ENCODE measurements at places on chromosomes 1 and 21.
A peak's percentile ranks its signal among the peaks of the same experiment; 100 is the strongest.

GRCh38 chr1:236345728-236346127, 48.4 kb upstream of the EDARADD start:
- peaks cover 6% of the 10 kb centered on the region for H3K27me3 ChIP-seq
- no peak overlapping the region for H3K4me3 ChIP-seq
- no peaks in the 10 kb centered on the region for H3K36me3 ChIP-seq
- no peak for DNase-seq

DNA sequence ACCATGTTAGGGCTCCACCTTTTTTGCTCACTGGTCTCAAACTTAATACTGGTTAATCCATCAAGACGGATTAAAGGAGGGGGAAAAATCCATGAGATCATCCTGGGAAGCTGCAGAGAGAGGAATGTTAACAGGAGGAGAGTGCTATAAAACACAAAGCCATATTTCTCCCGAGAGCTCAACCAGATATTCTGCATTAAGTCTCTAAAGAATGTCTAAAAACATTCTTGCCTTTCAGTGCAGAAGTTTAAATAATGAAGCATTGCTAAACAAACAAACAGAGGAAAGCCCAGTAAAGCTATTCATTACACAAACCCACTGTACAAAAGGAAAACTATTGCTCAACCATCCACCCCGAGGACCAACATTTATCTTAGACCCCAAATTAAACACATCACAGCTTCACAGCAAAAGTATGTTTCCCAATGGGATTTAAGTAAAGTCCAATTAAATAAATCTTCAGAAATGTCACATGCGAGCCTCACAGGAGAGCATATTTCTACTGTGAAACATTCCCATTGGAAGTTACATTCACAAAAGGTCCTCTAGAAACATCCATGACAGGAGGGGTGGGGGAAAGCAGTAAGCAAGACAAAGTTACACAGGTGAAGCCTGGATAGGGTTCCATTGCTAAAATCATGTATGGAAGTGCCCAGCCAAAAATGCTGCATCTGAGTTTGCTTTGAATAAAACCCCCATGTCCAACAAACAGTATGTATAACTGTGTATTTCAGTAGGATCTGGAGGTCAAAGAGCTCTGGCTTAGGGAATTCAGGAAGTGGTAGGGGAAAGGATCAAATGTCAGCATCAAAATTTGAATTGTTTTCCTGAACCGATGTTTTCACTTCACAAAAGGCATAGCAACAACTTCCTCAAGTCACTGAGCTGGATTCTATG, 23.3 kb downstream of the DUSP10 start:
- no peaks in the 10 kb centered on the region for H3K36me3 ChIP-seq
- H3K4me3 ChIP-seq = no peak overlapping the region
- H3K4me1 ChIP-seq = peaks cover 40% of the 10 kb centered on the region
- H3K27me3 ChIP-seq = no peaks in the 10 kb centered on the region
- no peak for DNase-seq
- no peak overlapping the region for H3K27ac ChIP-seq

- no peak overlapping the region for H3K27ac ChIP-seq
- H3K36me3 ChIP-seq = no peaks in the 10 kb centered on the region
- H3K4me3 ChIP-seq = no peak overlapping the region
- H3K4me1 ChIP-seq = peaks cover 8% of the 10 kb centered on the region
These were observed 29.0 kb upstream of the CLDN14 start for GRCh38 chr21:36508948-36509347.

DNA sequence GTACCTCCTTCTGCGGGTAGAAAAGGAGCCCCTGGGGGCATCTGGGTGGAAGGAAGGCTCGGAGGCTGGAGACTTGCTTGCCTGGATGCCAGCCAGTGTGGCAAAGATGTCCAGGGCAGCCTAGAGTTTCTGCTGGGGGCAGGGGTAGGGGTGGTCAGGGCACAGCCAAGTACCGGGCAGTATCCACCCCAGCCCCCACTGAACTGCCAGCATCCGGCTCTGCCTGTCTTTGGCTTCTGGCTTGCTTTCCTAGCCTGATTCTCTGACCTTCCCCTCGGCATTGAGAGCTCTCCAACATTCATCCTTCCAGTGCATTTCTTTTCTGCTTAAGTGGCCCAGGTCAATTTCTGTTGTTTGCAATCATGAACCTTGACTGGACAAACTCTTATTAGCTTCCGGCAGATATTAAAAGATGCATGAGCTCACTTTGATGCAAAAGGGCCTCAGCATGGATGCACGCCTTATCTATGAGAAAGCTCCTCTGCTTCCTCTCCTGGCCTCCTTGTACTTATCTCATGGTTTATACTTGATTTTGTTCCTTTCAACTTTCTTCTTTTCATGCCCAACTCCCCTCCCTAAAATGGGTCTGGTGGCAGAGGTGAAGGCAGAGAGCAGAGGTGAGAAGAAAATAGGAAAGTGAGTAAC, 116.9 kb downstream of the HLCS start:
- H3K4me1 ChIP-seq = no peaks in the 10 kb centered on the region
- H3K27me3 ChIP-seq = no peaks in the 10 kb centered on the region
- no peaks in the 10 kb centered on the region for H3K36me3 ChIP-seq
- no peak overlapping the region for H3K27ac ChIP-seq
- no peak overlapping the region for H3K4me3 ChIP-seq
- no peak for DNase-seq

DNA sequence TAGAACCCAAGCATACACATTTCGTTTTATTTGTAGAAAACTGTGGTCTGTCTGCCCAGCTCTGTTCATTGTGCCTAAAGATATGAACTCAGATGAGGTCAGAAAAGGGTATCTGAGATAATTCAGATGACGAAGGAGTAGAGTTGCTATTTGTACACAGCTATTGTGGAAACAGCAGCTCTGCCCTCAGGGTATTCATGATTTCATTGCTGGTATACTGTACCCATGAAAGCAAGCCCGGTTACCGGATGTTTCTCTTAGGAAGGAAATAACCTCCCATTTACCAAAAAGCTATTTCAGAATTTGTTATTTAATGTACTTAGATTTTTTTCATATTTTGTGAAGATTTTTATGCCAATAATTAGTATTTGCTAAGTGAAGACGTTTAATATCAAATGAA, 37.8 kb downstream of the SMAP2 start:
- H3K36me3 ChIP-seq = peaks cover 4% of the 10 kb centered on the region
- no peak overlapping the region for H3K4me3 ChIP-seq
- no peaks in the 10 kb centered on the region for H3K4me1 ChIP-seq
- no peak overlapping the region for H3K27ac ChIP-seq
- DNase-seq = no peak

GRCh38 chr1:51515982-51516648, 3.0 kb downstream of the EPS15 start:
- no peaks in the 10 kb centered on the region for H3K36me3 ChIP-seq
- H3K27me3 ChIP-seq = no peaks in the 10 kb centered on the region
- no peak overlapping the region for H3K27ac ChIP-seq
- H3K4me3 ChIP-seq = peak overlapping the region; percentile 32

DNA sequence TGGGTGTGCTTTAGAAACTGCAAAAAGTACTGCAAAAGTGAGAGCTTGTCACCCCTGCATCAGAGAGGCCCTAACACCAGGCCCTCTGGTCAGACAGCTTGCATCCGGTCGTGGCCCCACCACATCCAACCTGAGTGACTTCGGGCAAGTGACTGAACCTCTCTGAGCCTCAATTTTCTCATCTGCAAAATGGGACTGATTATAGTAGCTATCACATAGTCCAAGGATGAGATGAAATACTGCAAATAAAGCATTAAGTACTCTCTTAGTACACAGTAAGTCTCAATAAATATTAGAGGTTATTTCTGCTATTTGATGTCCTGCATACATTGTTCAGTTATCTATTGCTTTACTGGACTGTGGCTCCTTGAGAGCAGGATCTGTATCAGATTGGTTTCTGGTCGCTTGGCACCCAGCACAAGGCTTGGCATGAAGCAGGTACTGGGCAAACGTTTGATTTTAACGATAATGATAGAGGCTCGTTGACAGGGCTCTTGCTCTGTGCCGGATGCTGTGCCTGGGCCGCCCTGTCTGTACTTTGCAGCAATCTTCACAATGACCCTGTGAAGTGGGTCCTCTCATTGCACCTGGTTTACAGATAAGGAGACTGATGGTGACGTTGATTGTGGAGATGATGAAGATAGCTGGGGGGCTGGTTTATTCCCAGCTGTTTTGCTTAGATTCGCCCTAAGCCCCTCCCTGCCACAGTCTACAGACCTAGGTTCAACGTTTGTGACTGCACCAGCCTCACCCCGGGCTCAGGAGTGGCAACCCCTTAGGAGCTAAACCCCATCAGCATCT, 43.6 kb downstream of the RAP1GAP start:
- H3K27ac ChIP-seq = no peak overlapping the region
- DNase-seq = no peak
- no peaks in the 10 kb centered on the region for H3K27me3 ChIP-seq
- peaks cover 61% of the 10 kb centered on the region for H3K4me1 ChIP-seq
- no peaks in the 10 kb centered on the region for H3K36me3 ChIP-seq
- no peak overlapping the region for H3K4me3 ChIP-seq

- peaks cover 81% of the 10 kb centered on the region for H3K27me3 ChIP-seq
- H3K36me3 ChIP-seq = no peaks in the 10 kb centered on the region
- H3K4me3 ChIP-seq = no peak overlapping the region
- no peaks in the 10 kb centered on the region for H3K4me1 ChIP-seq
These were observed 36.1 kb upstream of the RUNX3 start for GRCh38 chr1:24966121-24966723.

DNA sequence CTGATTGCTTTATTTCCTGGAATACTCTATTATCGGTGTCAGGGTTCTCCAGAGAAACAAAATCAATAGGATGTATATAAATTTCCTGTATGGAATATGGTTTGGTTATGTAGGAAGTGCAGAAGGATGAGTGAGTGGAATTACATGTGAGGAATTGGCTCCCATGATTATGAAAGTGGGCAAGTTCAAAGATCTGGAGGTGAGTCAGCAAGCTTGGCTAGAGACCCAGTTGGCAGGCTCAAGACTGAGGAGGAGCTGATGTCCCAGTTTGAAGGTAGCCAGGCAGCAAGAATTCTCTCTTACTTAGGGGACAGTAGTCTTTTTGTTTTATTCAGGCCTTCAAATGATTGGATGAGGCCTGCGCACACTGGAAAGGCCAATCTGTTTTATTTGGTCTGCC, 57.5 kb downstream of the MAP3K7CL start:
- H3K27ac ChIP-seq = no peak overlapping the region
- H3K27me3 ChIP-seq = no peaks in the 10 kb centered on the region
- peaks cover 46% of the 10 kb centered on the region for H3K4me1 ChIP-seq
- no peaks in the 10 kb centered on the region for H3K36me3 ChIP-seq

DNA sequence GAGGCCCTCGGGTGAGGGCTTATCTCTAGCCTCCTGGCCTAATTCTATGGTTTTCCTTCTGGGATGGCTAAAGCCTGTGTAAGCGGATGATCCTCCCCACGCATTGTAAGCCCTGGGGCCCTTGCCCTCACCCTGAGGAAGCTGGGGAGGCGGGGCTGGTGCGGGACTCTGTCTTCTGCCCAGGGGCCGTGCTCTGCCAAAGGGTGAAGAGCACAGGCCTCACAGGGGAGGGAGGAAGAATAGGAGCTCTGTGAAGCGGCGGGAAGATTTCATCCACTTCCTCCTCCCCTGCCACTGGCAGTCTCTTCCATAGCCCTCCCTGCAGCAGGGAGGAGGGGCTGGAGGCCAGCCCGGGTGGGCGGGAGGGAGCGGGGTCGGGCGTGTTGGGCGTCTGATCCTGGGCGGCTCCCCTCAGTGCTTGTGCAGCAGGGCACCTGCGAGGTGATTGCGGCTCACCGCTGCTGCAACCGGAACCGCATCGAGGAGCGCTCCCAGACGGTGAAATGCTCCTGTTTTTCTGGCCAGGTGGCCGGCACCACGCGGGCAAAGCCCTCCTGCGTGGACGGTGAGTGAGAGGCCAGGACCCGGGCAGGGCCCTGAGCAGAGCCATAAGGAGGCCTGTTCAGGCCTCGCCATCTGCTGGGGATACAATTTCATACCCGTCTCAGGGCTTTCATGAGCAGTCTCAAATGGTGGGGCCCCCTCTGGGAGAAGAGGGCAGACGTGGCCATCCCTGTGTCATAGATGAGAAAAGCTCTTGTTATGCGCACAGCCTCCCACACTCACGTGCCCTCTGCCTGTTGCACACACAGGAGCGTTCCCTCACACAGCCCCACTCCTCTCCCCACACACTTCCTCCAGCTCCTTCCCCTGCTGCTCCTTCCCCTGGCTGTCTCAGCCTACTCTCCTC, 7.7 kb upstream of the PPM1J start:
- H3K4me3 ChIP-seq = peak overlapping the region; percentile 20
- DNase-seq = no peak
- H3K27ac ChIP-seq = no peak overlapping the region
- H3K36me3 ChIP-seq = no peaks in the 10 kb centered on the region
- no peaks in the 10 kb centered on the region for H3K27me3 ChIP-seq

GRCh38 chr1:156114919-156115513, 505 bp downstream of the LMNA start:
- peak overlapping the region; percentile 92 for H3K4me3 ChIP-seq
- no peak for DNase-seq
- no peaks in the 10 kb centered on the region for H3K36me3 ChIP-seq

DNA sequence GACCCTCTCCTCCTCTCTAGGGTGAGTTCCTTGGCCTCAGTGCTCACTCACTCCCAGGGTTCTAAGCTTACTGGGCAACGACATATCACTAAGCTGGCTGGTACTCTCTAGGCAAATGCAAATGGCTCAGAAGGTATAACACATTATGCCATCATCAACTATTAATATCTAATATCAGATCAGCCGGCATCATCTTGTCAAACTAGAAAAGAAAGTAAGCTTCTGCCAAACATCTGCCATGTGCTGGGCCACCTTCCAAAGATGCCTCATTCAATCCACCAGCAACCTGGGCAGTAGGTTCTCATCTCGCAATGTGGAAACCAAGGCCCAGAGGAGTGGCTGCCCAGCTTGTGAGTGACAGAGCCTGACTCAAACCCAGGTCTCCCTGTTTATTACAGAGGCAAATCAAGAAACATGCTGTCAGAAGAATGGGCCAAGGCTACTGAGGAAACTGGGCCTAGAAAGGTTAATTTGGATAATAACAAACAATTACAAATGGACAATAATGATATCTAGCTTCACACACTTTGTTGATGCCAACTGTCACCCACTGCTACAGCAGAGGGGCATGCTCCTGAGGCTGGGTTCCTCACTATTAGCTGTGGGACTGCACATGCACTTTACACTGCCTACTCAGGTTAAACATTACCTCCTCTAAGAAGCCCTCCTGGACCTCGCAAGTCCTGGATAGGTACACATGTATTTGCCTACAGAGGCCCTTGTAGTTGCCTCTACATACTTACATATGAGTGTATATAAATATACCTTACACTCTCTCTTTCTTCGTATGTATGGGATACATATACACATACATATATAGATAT, 183.3 kb upstream of the JUN start:
- no peak overlapping the region for H3K27ac ChIP-seq
- no peak overlapping the region for H3K4me3 ChIP-seq
- DNase-seq = no peak
- peaks cover 14% of the 10 kb centered on the region for H3K4me1 ChIP-seq
- no peaks in the 10 kb centered on the region for H3K36me3 ChIP-seq

DNA sequence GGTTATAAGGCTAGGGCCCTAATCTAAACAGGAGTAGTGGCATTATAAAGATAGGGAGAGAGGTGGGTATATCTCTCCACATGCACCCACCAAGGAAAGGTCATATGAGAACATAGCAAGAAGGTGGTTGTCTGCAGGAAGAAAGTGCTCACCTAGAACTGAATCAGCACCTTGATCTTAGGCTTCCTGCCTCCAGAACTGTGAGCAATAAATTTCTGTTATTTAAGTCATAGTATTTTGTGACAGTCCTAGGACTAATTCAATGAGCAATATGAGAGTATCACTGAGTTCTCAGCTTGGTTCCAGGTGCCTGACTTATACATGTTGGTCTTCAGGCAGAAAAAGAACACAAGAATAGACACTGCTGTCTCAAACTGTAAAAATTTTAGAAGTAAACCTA, 51.8 kb downstream of the MRPL39 start:
- H3K36me3 ChIP-seq = no peaks in the 10 kb centered on the region
- no peak overlapping the region for H3K27ac ChIP-seq
- H3K4me3 ChIP-seq = no peak overlapping the region
- H3K27me3 ChIP-seq = no peaks in the 10 kb centered on the region
- no peak for DNase-seq
